Heart right ventricle (tissue), 16 donors: ENCODE measurements at places on chromosomes 5 and 9.

DNA sequence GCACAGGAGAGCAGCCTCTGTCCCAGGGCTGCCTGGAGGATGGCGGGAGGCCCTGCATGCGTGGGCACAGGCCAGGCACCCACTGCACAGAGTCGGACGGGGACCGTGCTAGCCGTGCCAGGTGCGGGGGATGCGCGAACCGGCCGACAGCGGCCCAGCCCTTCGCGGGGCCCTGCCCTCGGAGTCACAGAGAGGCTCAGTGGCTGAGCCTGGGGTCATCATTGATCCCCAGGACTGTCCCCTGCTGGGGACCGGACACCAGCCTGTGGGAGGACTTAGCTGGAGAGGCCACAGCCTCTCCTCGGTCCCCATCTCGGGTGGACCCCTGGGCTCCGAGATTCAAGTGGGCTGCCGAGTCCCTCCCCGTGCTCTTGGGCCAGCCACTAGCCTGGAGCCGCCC is 19.1 kb upstream of the LAMC3 start:
- no peak for DNase-seq

- no peak for DNase-seq
These were observed 62.6 kb downstream of the MTREX start for GRCh38 chr5:55370291-55370925.

DNA sequence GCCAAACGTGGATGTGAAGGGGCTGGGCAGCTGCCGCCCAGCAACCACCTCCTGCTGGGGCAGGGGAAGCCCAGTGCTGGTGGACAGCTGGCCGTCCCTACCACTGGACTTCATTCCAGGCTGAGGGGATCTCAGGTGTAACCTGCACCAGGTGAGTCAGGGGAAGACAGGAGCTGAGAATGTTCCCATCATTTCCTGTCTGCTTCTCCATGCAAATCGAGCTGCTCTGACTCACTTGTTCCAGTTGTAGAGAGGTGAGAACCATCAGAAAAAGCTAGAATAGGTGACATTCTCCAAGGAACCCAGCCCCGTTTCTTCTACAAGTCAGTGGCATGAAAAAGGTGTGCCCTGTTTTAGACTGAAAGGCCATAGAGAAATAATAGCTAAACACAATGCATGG is 21.8 kb upstream of the BARX1 start:
- no peak for DNase-seq

DNA sequence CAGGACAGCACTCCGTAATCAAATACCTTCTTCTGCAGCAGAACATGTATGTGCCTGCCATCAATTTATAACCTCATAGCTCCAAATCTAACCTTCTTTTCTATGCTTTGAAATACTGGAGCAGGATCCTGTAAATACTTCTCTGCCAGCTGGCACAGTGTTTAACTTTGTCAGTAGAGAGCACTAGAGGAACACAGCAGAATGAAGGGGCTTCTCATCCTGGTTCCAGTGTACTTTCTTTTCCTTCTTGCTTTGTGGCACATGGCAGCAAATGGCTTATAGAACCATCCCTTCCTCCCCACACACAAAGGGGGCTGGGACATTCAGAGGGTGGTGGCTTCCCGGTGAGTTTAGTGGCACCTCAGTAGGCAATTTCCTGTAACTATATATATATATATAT is 3.8 kb upstream of the FBXW11 start:
- DNase-seq: no peak
